ENCODE measurements at places on chromosomes 3 and 15. TPM values are rescaled to one million over a fixed set of nuclear protein-coding genes. Genes with fewer than 3 reads are reported as not detected.

NEIL1 gene
- total RNA-seq, result 3.5 TPM

MKRN2OS gene
- not detected for total RNA-seq

HDC gene
- not detected for total RNA-seq

VPS39 gene
- total RNA-seq, result 62.2 TPM

GABRG3 gene
- total RNA-seq, result not detected

TEX55 gene
- not detected for total RNA-seq

CFAP92 gene
- not detected for total RNA-seq

ECE2 gene
- total RNA-seq, result 0.12 TPM

CD200 gene
- 8.7 TPM for total RNA-seq

ATP10A gene
- 1.1 TPM for total RNA-seq

TGM5 gene
- not detected for total RNA-seq

ISLR2 gene
- total RNA-seq, result not detected

CAPN3 gene
- total RNA-seq, result 2.4 TPM

ZMAT3 gene
- total RNA-seq, result 63.0 TPM

CCR1 gene
- not detected for total RNA-seq

TTLL13 gene
- total RNA-seq, result not detected

CKMT1A gene
- 0.06 TPM for total RNA-seq

All from cardiac ventricle fibroblast (primary cell).